ENCODE measurements at places on chromosomes 7 and 10.

- DNase-seq, result no peak
Observed at GRCh38 chr10:110959379-110960332, 40.3 kb downstream of the SHOC2 start.

- no peak for DNase-seq
Observed at GRCh38 chr7:158358926-158359645, 228.5 kb downstream of the PTPRN2 start.

- no peak for DNase-seq
Observed at GRCh38 chr7:101386558-101387231, 24.0 kb downstream of the COL26A1 start.

DNA sequence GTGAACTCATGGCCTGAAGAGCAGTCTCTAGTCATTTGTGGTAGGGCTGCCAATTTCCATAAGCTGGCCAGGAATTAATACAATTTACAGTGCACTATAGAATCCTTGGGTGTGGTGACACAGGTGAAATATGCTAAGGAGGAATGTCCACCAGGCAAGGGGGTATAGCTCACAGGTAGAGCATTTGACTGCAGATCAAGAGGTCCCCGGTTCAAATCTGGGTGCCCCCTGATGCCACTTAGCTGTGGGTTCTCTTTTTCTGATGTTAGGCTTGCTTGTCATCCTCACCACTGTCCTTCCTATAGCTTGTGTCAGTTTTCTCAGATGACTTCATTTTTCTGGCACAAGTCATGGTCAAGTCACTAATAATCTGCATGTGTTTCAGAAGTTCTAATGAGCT is 108.7 kb downstream of the ZNF467 start:
- no peak for DNase-seq

- peak; percentile 35 for DNase-seq
Observed at GRCh38 chr10:49597426-49598163, 12.5 kb upstream of the SLC18A3 start.

DNA sequence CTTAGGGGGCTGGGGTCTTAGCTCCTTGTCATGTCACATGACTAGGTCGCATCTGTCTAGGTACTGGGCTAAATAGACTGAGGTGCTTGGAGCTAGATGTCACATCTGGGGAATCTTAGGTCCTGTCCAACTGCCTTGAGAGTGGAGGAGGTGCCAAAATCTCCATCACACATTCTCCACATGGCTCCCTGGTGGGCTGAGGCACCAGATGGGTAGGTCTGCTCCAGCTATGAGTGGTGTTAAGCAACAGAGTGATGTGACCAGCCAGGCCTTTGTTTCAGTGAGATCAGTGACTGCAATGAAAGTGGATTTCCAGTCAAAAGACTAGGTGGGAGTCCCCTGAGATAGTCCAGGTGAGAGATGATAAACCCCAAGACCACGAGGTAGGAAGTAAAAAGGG is 251.8 kb downstream of the BMPER start:
- no peak for DNase-seq

GRCh38 chr7:96118449-96119001 is 203.4 kb downstream of the SLC25A13 start:
- no peak for DNase-seq

GRCh38 chr7:122006687-122007086 is 133.7 kb downstream of the PTPRZ1 start:
- DNase-seq, result no peak

DNA sequence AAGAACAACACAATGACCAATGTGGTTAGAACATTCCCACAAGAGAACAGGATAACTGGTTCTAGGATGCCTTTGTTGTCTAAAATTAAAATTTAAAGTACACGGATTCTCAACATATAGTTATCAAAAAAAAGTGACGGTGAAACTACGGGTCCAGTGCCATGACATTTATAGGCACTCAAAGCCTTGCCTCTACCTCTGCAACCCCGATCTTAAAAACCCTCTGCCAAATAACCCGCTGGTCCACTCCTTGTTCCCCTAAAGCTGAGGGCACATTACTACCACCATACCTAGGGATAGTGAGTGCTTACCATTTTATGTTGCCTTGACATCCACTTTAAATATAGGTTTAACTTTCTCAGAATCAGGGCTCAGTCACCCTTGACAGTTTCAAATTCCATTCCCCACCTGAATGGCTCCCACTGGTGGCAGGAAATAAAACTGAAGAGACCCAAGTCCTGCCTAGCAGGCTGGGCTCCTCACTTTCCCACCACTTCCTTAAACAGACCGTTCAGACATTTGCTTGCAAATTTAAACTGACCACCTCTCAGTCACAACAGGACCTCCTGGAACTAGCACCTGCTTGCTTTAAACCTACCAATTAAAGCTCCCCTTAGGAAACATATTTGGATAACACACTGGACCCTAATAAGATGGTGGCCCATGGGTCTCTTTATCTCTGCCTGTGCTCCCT is 169.9 kb upstream of the ASAH2 start:
- DNase-seq, result no peak

- DNase-seq, result no peak
Observed at GRCh38 chr7:16315280-16315679, 106.1 kb downstream of the CRPPA start.

- DNase-seq, result no peak
Observed at GRCh38 chr7:2476298-2476697, at the start of gene GRIFIN. GRIFIN (minus strand) TSS chr7:2476398; CDS start chr7:2476383, 15 bp downstream.

- DNase-seq, result peak; percentile 83
Observed at GRCh38 chr10:110395350-110396283, 90.9 kb upstream of the SMNDC1 start.

GRCh38 chr7:140646931-140647647 is 6.5 kb upstream of the DENND2A start:
- peak; percentile 69 for DNase-seq

- no peak for DNase-seq
Observed at GRCh38 chr10:631266-631665, 58.2 kb downstream of the DIP2C start.

- DNase-seq, result peak; percentile 78
Observed at GRCh38 chr10:88989824-88990383, 694 bp upstream of the FAS start.

- DNase-seq, result no peak
Observed at GRCh38 chr10:31694126-31694685, 234.4 kb downstream of the ARHGAP12 start.

DNA sequence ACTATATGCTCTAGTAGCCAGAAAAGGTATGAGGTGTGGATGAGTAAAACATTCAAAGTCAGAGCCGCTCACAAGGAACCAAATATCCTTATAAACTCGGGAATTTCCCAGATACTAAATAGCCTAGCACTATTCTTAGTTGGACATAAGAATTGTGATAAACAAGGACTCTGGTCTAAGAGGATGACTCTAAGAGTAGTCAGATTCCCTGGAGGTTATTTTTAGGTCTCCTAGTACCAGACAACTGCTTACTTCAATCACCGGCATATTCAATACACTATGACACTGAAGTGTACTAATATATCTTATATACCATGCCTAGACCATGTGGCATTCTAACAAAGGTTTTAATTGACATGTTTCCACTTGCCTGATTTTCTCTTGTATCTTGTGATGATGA is 56.5 kb downstream of the LMBR1 start:
- no peak for DNase-seq

- DNase-seq, result no peak
Observed at GRCh38 chr10:44756216-44756615, 154.9 kb upstream of the TMEM72 start.

DNA sequence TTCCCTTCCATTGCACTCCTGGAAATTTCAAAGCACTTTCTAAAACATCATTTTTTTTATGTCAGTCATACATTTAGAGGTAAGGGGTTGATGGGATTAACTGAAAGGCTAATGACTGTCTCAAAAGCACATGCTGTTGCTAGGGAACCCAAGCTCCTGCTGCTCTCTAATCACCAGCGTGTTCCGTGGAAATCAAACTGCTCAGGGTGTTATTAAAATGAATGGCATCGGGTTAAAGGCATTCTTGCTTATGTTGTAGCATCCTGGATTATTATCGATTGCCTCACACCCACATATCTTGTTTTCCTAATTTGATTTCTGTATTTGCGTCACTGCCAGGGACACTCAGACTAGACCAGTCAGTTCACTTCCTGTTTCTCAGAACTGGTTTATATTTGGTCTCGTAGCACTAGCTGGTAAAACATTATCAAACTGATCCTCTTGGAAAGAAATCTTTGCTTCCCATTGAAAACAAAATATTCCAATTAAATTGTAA is 216.5 kb upstream of the MKLN1 start:
- no peak for DNase-seq

DNA sequence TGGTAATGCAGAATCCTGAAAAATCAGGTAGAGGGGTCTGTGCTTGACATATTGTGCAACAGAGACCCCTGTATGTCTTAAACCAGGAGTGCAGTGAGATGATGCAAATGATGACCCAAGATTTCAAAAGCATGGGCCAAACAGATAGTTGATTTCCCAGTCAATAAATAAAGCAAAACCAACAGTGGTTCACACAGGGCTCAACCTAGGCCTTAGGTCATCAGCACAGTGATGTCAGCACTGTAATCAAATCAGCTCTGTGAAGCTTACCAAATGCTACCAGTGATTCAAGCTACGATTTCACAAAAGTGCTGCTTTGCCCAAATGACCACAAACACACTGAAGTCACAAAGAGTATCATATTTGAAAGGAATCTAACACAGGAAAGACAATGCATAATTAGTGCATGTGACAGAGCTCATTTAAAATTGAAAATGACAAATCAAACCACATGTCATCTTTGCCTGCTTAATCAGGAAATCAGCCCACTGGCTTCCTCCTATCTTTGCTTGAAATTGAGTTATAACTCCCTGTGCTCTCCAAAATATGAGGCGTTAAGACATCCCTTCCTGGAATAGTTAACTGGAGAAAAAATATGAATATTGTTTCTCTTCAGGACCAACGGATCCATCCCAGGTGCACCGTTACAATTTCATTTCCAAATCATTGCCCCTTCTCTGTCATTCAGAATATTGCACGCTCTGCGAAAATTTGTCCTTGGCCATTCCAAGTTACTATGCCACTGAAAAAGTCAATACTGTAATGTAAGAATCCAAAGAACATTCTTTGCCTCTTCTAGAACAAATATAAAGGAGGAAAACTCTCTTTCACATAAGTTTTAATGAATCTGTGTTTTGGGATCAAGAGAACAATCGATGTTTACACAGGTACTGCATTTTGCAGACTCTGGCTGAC is 41.9 kb upstream of the ASL start:
- peak; percentile 66 for DNase-seq

GRCh38 chr7:129163875-129164544 is 19.5 kb downstream of the TSPAN33 start:
- no peak for DNase-seq

Data from natural killer cell treated with Interleukin-12 subunit alpha and Interleukin-12 subunit beta and Interleukin-15 and Interleukin-18, amount 100 ng/mL, for 72 hours (primary cell).